ENCODE measurements at places on chromosomes 16 and 17.

DNA sequence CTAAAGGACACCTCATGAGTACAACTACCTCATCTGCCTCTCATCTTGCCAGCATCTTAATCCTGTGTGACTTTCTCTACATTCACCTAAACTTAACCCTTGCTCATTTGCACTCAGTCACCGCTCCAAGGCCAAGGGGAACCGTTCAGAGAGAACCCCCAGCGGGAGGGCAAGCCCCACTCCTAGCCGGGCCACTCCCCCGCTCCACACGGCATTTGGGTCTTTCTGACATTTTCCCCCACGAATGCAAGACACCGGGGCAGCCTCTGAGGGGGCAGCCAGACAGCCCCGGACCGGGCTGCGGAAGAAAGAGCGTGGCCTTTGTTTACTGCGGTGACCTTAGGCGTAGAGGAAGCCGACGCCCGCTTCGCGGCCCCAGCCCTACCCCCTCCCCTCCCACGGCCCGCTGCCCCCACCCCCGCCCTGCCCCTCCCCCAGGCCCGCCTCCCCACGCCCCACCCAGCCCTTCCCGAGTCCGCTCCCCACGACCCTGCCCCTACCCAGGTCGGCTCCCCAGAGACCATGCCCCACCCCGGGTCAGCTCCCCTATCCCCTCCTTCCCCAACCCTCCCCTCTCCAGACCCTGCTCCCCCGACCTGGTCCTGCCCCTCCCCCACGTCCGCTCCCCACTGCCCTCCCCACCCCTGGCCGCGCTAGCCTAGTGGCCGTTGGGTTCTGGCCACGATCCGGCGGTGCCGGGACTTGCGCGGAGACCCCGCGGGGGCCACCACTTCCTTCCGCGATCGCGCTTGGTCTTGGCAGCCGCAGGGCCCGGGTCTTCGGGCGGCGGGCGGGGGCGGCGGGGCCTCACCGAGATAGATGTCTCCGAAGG lies 789 bp downstream of the CSNK1D start:
- no peak for DNase-seq

DNA sequence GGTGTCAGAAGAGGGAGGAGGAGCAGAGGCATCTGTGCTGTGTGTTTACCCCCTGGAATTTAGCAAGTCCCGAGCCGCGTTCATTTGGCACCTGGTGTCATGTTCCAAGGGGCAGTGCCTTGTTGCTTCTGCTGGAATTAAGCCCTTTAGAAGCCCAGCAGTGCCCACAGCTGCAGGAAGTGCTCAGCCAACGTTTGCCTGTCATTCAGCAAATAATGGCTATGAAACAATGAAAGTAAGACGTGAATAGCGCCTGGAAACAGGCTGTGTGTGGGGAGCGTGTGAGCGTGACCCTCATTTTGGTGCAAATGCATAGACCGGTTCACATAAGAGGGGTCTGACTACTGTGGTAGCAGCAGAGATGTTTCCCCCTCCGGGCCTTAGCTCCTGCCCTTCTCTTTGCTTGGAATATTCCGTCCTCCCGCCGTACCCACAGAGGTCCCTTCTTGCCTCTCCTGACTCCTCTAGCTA lies 5.8 kb upstream of the ATP2C2 start:
- peak; percentile 19 for DNase-seq

GRCh38 chr17:16406742-16407674 lies 8.4 kb upstream of the TRPV2 start:
- no peak for DNase-seq

GRCh38 chr17:27540318-27541101 lies 84.3 kb downstream of the KSR1 start:
- DNase-seq: peak; percentile 31

DNA sequence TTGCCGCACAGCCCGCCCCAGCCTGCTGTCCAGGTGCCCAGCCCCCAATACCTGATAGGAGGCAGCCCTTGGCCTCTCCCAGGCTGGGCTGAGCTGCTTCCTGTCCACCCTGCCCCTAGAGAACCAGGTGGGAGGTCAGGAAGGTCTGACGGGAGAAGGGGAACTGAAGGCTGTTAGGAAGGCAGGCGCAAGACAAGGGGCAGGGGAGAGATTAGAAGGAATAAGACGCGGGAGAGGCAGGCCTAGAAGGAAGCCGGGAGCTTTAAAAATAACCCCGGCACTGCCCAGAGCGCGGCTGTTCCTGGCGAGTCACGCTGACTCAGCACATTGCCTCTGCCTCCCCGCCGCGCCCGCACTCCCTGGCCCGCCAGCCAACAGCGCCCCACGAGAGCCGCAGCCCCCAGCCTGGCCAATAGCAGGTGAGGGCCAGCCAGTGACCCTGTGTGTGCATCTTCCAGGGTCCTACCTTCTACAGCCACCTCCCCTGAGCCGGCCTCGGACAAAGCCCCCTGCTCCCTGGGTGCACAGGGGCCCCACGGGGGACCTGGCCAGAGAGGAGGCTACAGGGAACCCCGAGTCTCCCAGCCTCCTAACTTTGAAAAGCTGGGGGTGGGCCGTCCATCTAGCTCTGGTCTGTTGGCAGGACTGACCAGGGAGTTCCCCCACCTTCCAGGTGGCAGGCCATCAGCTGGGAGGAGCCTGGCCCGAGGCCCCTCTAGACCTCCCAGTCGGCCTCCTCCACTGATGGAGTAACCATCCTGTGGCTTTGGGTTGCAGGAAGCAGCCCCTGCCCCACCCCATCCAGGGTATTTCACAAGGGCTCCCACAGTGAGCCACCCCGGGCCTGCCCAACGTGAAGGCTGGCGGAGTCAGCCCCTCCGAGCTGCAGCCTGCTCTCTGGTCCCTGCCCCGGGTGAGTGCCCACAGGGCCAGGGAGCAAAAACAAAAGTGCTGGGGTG lies 4.0 kb downstream of the MAFG start:
- DNase-seq: peak; percentile 5
